ENCODE measurements at places on chromosomes 2 and 18.

GRCh38 chr18:429030-429429 lies 71.5 kb downstream of the COLEC12 start:
- no peak for DNase-seq

DNA sequence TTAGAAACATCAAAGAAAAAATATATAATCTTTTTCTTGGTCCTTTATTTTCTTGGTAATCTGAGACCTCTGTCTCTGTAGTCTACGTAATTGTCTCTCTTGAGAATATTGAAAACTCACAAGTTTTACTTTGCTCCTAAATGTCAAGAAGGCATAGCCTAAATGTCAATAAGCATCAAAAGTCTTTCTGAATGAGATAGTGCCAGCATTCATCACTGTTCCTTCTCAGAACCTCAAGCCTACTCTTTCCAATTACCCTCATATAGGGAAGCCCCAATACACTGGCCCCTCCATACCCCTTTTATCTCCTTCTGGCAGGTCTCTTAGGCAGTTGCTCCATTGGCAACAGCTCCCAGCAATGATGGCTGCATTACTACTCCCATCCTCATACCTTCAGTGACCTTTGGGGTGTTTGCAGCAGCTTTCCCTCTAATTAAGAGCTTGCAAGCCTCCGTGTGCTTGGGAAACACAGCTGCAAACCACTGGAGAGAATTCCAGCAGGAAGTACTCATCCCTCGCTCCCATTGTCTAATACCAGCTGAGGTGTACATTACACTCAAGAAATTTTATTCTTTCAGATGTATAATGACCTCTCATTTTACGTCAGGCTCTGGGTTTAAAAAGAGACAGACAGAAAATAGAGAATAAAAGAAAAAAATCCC lies 95.8 kb downstream of the KYNU start:
- no peak for DNase-seq

GRCh38 chr2:61439241-61440002 lies 31.5 kb downstream of the USP34 start:
- no peak for DNase-seq

- DNase-seq = no peak
Measured at GRCh38 chr2:1802046-1802445, 57.7 kb upstream of the PXDN start.

- no peak for DNase-seq
Measured at GRCh38 chr18:79934311-79935097, 16.9 kb downstream of the SLC66A2 start.

DNA sequence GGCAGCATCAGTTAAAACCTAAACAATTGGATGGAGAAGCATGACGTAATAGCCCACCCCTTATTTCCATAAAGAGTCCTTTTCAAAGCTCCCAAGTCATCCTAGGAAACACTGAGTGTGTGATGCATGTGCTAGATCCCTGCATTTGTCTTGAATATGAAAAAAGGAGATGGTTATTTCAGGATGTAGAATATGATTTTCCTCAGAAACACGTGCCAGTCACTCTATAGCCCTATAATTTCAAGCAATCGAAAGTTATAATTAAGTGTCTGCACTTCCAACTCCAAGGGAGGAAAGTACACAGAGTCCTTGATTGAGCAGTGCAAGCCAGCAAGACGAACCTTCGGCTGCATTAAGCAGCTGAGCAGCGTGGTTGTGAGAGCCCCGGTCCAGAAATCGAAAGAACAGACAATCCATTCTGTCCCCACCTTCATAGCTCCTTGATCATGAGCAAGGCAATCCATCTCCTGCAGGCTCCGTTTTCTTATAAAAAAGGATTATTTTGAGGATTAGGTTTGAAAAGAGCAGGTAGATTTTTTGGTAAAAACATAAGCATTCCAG lies 287.7 kb downstream of the FBXO15 start:
- DNase-seq = no peak

DNA sequence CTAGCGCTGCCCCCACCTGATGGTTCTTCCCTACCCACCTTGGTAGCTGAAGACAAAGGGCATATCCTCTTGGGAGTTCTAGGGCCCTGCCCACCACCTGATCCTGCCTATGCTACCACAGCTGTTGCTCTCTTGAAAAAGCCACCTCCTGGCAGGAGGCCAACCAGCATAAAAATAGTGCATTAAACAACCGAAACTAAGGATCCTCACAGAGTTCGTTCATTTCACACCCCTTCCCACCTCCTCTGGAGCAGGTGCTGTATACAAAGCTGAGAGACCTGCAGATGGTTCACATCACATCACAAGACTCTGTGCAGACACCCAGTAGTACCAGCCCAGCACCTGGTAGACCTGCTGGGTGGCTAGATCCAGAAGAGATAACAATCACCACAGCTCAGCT lies 1348.0 kb upstream of the TMEFF2 start:
- DNase-seq = no peak

DNA sequence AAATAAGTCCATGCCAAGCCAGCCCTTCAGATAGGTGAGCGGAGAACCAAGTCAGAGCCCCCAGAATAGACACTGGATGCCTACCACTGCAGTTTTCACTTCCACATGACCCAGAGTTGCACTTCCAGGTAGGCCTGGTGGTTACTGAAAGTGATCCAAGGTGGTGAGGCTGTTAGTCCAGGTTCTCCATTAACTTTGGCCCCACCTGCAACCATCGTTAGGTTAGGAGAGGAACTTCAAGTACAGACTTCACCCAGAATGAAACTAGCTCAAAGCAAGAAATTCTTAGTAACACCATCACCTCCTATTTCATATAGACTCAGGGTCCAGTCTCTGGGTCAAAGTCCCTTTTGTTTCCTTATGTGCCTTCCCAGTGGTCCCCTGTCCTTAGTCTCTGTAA lies 293.1 kb upstream of the ID2 start:
- DNase-seq = no peak

DNA sequence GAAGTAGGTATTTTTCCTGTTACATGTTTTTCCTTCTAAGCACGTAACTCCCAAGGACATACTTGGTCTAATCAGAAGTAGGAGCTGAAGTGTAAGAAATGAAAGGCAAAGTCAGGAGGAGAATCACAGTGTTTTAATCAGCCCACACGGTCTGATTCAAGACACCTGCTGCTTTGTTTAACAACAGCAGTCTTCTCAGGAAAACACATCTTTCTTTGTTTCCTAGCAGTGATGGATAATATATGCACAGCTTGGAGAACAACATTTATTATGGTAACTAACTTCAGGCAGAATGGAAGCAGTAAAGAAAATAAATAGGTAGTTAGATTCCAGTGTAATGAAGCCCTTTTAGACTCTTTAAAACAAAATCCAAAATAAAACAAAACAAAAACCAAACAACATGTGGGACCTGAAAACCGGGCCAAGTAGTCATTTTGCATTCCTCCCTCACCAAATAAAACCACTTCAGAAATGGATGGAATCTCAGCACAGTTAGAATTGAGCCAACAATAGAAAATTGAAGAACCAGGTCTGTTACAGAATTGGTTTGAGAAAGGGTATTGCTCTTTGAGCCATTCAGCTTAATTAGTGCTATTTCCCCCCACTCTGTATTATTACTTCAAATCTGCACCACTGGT lies 61.1 kb upstream of the UGP2 start:
- no peak for DNase-seq

GRCh38 chr2:208031608-208032019 lies 6.3 kb upstream of the PLEKHM3 start:
- no peak for DNase-seq

DNA sequence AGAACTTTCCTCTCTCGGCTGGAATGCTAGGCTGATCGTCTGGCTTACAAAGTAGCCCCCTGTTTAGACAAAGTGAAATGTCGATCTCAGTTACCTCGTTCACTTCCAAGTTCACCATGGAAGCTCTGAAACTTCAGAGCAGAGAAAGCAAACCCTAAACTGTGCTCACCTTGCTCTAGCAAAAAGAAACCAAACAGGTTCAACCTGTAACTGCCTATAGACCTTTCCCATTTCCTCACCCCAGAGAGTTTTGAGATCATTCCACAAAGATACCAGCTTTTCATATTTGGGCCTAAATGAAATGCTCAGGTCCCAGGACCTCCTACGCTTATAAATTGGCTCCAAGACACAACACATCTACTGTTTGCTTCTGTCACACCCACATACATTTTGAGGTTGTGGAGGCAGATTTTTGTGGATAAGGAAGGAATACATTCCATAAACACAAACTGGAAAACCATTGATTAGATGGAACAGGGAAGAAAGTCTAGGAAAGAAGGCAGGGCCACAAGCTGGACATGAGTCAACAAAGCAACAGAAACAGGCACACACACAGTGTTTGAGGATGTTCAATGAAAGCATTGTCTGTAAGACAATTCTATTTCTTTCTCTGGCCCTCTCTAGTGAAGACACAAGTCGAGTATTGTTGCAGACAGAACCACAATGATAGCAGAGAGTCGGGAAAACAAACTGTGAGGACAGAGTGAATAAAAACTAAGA lies 52.8 kb upstream of the TGIF1 start:
- no peak for DNase-seq

GRCh38 chr18:5196253-5197031 lies 615 bp downstream of the AKAIN1 start:
- no peak for DNase-seq

GRCh38 chr2:230602562-230603230 lies 109.9 kb upstream of the CAB39 start:
- DNase-seq = no peak

GRCh38 chr2:70837980-70838925 lies 2.6 kb upstream of the CD207 start:
- DNase-seq = no peak

DNA sequence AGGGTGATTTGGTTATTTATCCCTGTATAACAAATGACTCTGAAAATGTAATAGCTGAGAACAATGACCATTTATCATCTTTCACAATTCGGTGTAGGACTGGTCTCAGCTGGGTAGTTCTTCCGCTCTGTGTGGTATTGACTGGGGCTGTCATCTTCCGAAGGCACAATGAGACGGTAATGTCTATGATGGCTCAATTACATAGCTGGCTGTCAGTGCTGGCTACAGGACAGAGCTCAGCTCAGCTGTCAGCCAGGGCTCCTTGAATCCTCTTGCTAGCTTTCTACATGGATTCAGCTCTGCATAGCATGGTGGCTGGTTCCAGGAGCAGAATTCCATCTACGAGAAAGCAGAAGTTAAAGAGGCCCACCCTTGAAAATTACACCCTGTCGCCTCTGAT lies 483.8 kb downstream of the TDRD15 start:
- no peak for DNase-seq

- DNase-seq = no peak
Measured at GRCh38 chr2:176002688-176003210, 682 bp upstream of the LNPK start.

- DNase-seq = no peak
Measured at GRCh38 chr2:132725748-132726147, 55.7 kb upstream of the LYPD1 start.

- no peak for DNase-seq
Measured at GRCh38 chr2:211351987-211352386, 795.6 kb downstream of the CPS1 start.

- no peak for DNase-seq
Measured at GRCh38 chr2:128445523-128445900, 126.8 kb upstream of the HS6ST1 start.

GRCh38 chr18:43578706-43579105 lies 301.4 kb upstream of the SYT4 start:
- DNase-seq = no peak

DNA sequence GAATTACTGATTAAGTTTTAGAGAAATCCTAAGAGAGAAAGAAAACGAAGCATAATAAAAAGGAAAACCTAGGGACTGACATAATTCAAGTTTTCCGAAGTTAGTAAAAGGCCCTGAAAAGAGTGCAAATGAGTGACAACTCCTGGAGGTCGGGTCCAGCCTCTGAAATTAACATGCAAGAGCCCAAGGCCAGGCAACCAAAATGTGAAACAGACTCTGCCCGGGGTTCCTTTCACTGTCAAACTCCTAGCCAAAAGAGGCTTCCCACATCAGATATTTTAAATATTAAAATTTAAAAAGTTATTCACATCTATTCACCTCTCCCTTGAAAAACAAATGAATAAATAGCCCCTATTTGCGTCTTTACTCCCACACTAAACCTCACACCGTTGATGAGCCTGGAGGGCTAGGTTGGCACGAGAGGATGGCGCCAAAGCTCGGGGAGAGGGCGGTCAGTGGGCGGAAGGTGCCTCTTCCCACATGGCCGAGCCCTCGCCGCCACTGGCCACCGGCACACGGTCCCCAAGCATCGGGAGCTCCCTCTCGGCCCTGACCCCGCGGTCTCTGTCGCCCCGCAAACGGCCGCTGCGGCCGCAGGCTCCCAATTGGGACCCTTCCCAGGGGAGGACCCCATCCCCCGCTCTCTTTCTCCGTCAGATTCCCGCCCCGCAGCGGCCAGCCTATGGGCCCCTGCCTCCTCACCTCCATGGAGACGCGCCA lies 630 bp downstream of the PPM1G start:
- DNase-seq = no peak

GRCh38 chr2:20623741-20624155 lies 27.1 kb downstream of the HS1BP3 start:
- no peak for DNase-seq

DNA sequence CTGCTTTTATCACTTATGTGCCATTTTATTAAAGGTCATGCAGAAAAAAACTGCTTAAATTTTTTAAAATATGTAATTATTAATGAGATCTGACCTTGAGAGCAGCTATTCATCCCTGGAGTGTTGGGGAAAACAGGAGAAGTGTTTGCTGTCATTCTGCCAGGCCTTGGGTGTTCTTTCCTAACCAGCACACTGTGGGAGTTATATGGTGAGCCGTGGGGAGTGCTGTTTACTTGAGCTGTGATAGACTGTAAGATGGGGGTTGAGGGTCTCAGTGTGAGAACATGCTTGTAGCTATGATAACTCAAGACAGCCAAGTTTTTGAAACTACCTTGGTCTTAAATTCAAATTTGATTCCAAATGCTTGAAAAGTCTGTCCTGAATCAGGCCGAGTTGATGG lies 101.3 kb upstream of the ARHGAP28 start:
- DNase-seq = no peak

All from stimulated activated CD8-positive, alpha-beta memory T cell treated with anti-CD3 and anti-CD28 coated beads, Interleukin-15, amount 100 ng/mL, for 24 hours (primary cell).